ENCODE measurements at places on chromosomes 7 and 10. TPM values are rescaled to one million over a fixed set of nuclear protein-coding genes. Genes with fewer than 3 reads are reported as not detected.

- DNase-seq = no peak
Observed at GRCh38 chr7:116334555-116334954, 124.2 kb downstream of the TES start.

DNA sequence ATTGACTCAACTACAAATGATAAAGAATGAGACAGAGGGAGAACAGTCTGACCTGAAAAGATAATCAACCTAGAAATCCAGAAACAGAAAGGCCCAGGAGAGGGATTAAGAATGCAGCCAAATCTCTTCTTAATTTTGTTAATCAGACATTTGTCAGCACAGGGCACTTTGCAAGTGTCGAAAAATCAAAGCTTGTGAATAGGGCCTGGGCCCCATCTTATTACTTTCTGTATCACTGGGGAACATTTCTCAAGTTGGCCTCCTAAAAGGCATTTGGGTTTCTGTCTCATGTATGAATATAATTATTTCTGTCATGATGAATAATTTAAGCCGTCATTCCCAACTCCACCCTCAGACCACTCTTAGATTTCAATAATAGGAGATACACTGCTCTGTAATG is 308.4 kb upstream of the PRKCQ start:
- DNase-seq = no peak

DNA sequence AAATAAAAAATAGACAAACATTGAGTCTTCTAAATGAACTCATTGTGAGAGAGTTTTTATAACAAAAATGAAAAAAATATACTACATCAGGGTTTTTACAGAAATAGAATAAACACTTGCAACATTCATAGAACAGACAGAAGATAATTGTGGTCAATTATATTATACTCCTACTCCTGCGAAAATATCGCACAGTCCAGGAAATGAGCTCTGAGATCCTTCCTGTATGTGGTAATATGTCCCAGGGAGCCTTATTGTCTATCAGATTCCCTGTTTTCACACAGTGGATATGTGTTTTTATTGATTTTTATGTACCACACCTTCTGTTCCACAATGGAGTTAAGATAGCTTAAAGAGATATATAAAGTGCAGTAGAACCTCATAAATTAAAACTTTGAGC is 27.5 kb upstream of the RELN start:
- no peak for DNase-seq

GRCh38 chr7:18212308-18212707 is 184.7 kb upstream of the PRPS1L1 start:
- DNase-seq = no peak

GRCh38 chr7:47535704-47536628 is 45.9 kb downstream of the TNS3 start:
- DNase-seq = no peak

DNA sequence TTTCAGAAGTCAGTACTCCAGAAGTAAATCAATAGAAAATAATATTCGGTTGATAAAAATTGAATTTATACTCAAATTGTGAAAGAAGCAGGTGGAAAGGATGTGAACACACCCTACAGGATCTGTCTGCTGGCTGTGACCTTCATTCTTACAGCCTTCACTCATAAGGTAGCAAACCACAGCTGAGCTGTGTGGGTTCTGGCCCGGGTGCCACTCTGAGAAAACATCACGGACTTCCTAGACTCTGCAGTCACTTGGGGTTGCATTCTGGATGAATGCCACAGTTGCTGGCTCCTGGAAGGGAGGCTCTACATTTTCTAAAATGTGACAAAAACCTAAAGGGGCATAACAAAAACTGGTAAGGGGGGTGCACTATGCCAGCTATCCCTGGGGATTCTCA is 36.0 kb upstream of the ABLIM1 start:
- no peak for DNase-seq

GRCh38 chr10:126972635-126973414 is 67.6 kb downstream of the DOCK1 start:
- DNase-seq = peak; percentile 55

GRCh38 chr7:139044813-139045794 is 9.3 kb upstream of the ZC3HAV1L start:
- DNase-seq = no peak

BTBD16 gene
- total RNA-seq = 5.6 TPM

HMX2 gene
- total RNA-seq = not detected
